T47D (cell line): ENCODE measurements at places on chromosomes 11 and 22.
A peak's percentile ranks its signal among the peaks of the same experiment; 100 is the strongest.

DNA sequence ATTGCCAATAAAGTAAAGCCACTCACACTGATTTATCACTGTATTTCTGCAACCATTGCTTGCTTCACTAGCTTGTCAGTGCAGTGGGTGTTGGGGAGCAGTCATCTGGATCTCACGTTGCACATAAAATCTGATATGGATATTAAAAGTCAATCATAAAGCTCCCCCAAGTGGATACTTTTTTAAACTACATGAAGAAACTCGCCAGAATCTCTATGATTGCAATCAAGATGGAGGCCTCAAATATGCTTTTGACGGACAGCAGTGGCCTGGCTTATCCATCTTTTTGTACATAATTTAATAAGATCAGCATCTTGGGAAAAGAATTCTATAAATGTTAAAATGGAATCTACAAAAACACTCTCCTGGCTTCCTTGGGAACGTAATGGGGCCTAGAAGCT is 137.7 kb downstream of the WT1 start:
- DNase-seq: peak; percentile 37

GRCh38 chr11:119473226-119473625 is 50.3 kb upstream of the THY1 start:
- no peak for DNase-seq

- no peak for DNase-seq
Measured at GRCh38 chr11:65491614-65492386, 7.0 kb upstream of the MALAT1 start.

DNA sequence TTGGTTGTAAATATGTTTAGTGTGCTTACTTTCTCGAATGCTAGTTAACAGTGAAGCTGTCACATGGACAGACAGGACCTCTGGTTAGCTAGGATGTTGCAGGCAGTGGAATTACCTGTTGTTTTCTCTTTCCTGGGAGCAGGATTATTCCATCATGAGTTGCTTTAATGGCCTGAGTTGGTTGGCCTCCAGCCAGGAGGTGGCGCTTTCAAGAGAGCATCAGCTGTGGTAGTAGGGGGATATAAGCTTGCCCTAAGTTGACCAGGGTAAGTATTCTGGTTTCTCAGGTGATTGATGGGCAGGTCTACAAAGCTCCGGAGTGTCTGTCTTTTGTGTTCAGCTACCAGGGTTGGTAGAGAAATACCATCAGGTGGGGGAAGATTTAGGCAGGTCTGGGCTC is 43.5 kb downstream of the NELL1 start:
- DNase-seq: no peak

DNA sequence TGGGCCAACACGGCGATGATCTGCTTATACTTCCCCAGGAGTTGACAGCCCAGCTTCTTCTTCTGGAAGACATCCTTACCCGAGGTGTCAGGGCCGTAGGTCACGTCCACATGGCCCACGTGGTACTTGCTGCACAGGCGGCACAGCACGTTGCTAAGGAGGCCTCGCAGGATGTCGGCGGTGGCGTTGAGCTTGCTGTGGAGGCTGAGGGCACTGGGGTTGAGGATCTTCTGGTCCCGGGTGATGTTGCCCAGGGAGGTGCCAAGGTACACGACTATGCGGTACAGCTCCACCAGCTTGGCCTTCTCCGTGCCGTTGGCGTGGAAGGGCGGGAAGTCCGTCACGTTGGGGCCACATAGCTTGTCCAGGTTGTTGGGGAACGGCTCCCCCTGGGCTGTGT is 2.9 kb downstream of the LIF start:
- DNase-seq: no peak

DNA sequence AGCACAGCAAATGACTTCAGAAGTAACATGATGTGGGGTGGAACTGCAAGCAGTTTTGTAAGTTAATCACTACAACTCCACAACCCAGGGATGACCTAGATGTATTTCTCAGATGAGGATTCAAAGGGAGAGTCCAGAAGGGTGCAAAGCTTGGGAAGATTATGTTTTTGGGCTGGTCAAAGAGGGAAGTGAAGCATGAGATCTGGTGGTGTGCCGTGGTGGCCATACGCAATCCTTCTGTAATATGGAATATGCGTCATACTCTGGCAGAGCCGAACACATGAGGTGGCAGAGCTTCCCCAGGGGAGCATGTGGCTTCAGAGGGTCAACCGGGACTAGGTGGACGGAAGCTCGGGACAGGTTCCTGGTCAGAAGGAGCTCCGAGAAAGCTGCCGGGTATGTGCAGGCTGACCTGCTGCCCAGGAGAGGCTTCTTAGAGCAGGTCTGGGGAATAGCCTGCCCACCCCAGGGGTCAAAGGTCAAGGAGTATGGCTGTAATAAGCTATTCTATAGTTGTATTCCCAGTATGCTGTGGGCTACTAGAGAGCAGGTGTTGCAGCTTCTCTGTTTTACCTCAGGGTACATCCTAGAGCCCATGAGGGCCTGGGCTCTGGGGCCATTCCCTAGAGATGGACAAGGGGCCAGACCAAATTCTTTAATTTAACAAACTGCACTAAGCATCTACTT is 70.1 kb upstream of the PHOX2A start:
- no peak for DNase-seq

- DNase-seq: no peak
Measured at GRCh38 chr11:101915791-101916291, 481 bp downstream of the ANGPTL5 start.

DNA sequence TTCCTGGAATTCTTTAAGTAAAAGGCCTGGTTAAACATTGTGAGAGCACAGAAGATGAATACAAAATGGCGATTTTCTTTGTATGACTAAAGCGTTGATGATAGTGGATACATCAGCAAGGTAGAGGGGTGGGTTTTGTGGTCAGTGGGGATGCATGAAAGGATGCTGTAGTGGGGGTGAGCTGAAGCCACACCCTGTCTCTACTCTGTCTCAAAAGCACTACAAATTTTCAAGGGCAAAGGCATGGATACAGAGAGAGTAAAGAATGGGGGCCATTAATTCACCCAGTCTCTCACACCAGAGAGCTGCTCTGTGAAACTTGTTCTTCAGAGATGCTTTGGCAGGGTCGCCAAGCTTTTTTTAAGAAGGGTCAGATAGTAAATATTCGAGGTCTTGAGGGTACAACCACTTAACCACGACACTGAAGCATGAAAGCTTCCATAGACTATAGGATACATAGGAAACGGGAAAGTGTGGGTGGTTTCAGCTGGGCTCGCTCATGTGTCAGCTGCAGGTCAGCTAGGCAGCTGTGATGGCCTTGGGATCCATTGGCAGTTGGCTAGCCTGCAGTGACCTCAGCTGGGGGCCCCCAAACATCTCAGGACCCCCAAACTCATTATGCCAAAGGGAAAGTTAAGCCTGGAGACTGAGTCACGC is 8.3 kb downstream of the TMEM138 start:
- DNase-seq: no peak

- peak; percentile 79 for DNase-seq
Measured at GRCh38 chr11:1827095-1827813, 7.5 kb upstream of the SYT8 start.

- no peak for DNase-seq
Measured at GRCh38 chr22:37027556-37027955, 8.0 kb downstream of the MPST start.

DNA sequence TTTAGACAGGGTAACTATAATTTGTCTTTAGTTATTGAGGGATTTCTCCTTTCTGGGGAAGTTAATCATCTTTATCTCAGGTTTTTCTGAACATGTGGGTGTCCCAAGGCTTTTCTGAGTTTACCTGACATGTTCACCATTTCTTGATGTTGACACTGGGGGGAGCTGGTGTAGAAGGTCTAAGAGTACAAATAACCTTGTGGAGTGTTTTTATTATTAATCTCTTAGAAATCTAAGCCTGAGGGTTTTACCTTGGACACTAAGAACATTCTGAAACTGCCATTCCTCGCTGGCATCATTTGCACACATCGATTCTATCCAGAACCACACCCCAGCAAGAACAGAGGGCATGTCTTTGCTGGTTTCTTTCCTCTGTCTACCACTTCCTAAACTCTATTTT is 15.6 kb upstream of the C11orf91 start:
- DNase-seq: peak; percentile 79

DNA sequence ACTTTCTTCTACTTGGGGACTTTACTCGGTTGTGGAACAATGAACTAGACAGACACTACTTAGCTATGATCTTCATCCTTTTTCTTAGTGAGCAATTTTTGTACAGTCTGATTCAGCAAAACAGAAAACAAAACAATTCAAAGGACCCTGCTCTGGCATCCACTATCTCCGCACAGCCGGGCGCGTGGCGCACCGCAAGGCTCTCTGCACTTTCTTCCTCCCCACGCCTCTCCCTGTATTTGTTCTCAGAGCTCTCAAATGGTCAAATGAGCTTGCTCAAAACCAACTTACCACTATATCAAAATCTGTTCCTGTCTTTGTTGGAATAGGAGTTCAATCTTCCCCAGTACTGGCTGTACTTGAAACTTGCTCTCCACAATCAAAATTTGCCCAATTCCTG is 7.4 kb downstream of the EEF1G start:
- DNase-seq: no peak

GRCh38 chr11:69516526-69516925 is 35.1 kb downstream of the LINC01488 start:
- DNase-seq: no peak

GRCh38 chr11:79241852-79242241 is 199.0 kb downstream of the TENM4 start:
- no peak for DNase-seq

DNA sequence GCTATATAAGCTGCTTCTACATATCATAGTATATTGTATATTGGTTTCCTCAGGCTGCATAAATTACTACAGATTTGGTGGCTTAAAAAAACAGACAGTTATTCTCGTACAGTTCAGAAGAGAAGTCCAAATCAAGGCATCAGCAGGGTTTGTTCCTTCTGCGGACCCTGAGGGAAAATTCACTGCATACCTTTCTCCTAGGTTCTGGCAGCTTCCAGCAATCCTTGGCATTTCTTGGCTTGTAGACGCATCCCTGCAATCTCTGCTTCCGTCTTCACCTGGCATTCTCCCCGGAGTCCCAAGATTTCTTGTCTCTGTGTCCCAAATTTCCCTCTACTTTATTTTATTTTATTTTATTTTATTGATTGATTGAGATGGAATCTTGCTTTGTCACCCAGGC is 142.8 kb downstream of the COMMD9 start:
- peak; percentile 95 for DNase-seq

DNA sequence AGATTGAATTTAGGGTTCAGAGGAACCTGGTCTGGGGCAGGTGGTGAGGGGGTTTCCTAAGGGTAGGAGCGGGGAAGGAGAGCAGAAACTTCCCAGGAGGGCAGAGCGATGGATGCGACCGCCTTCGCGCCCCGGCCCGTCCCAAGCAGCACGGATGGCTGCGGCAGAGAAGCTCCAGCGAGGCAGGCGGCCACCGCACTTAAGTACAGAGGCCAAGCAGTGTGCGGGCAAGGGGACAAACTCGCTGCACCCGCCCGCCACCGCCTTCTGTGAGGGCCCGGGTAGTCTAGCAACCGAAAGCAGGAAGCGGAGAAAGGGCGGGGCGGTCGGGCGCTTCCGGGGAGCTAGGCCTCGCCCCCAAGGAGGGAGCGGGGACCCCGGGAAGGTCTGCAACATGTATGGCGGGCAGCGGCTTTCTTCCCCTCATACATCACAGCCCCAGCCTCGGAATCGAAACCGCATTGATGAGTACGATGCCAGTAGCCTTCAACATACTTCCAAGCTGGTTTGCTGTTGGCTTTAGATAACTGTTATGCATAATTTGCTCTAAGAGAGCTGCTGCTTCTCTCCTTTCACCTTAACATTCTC is at the start of gene AGBL2:
Gene AGBL2 (minus strand): TSS at position 288 of the 588 bp plus-strand sequence. CDS start 719 bp downstream, outside the sequence.
- peak; percentile 72 for DNase-seq

DNA sequence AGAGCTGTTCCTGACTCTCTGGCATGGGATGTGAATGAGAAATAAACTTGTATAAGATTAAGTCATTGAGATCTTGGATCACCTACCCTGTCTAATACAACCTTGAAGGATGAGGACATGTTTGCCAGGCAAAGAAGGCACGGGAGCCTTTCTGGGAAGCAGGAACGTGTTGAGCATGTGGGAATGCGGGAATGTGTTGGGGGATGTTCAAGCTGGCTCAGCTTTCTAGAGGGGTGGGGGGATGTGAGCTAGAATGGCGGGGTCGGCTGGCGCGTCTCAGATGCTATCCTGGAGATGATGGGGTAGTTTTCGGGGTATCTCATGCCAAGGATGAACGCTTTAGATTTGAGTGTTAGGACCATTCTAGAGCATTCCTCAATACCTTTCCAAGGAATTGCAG is 227.1 kb downstream of the DSCAML1 start:
- DNase-seq: no peak

DNA sequence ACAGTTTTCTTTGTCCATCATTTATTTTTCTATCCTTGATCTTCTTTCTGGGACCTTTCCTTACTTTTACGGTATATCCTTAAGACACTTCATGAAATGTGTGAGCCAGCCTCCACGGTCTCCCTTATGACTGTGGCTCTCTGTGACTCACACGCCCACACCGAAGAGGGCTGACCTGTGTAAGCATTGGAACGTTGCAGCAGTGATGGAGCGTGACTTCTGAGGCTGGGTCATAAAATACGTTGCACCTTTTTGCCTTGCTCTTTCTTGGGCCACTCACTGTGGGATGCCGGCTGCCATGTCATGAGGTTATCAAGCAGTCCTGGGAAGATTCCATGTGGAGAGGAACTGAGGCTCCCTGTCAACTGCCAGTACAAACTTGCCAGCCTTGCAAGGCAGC is 96.3 kb upstream of the RAB1B start:
- DNase-seq: no peak

GRCh38 chr11:124202951-124203350 is 19.8 kb downstream of the OR10D3 start:
- DNase-seq: no peak

DNA sequence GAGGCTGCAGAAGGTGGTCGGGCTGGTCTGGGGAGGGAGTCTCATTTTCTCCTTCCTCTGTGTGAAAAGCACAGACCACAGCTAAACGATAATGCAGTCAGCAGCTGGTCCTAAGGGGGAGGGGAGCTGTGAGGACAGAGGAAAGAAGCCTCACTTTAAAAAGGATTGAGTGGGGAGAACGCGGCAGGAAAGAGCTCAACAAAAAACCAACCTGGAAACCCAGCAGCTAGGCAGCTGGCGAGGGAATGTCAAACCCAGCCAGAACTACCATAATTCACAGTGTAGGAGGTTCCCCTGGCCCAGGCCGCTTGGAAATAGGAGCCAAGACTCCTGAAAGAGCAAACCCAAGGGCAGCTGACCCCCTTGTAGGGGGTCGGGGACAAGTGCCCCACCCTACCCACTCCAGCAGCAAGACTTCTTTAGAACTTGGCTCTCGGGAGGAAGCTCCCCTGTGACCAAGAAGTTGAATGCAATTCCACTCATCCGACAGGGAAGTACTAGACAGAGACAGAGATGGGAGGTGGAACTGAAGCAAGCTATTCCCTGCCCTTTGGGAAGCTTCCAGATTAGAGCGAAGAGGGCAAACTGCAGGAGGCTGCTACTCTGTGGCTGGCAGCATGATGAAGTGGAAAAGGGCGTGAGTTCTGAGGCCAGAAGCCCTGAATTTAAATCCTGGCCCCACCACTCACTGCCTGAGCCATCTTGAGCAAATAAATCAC is 16.5 kb upstream of the DGKZ start:
- no peak for DNase-seq

GRCh38 chr11:94147433-94147845 is 18.8 kb downstream of the PANX1 start:
- no peak for DNase-seq
